Progenitor cell of endocrine pancreas (in vitro differentiated cells): ENCODE measurements at places on chromosomes 3 and 15.
A peak's percentile ranks its signal among the peaks of the same experiment; 100 is the strongest.

DNA sequence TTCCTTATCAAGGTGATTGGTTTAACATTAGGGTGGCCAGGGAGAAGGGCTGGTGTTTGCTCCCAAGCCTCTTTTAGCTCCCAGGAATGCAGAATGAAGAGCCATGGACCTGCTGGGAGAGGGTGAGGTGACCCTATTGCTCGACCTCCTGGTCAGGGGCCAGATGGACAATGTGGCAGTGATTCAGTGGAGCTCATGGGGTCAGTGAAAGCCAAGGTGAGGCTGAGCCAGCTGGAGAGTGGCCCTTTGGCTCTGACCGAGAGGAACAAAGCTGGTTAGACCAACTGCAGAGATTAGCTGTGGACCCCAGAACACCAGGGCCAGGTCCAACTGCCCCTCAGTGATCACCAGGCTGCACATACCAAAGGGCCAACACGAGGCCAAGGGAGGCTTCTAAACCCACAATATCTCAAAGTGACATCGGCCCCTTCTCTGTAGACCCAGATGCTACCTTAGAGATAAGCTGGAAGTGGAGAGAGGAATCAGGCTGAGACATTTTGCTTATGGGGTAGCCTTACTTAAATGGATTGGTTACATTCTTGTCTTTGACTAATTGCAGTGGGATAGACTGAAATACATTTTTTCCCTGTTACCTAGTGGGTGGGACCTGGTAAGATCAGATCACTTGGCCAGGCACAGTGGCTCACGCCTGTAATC is 15.8 kb upstream of the BTBD1 start:
- no peak for DNase-seq

DNA sequence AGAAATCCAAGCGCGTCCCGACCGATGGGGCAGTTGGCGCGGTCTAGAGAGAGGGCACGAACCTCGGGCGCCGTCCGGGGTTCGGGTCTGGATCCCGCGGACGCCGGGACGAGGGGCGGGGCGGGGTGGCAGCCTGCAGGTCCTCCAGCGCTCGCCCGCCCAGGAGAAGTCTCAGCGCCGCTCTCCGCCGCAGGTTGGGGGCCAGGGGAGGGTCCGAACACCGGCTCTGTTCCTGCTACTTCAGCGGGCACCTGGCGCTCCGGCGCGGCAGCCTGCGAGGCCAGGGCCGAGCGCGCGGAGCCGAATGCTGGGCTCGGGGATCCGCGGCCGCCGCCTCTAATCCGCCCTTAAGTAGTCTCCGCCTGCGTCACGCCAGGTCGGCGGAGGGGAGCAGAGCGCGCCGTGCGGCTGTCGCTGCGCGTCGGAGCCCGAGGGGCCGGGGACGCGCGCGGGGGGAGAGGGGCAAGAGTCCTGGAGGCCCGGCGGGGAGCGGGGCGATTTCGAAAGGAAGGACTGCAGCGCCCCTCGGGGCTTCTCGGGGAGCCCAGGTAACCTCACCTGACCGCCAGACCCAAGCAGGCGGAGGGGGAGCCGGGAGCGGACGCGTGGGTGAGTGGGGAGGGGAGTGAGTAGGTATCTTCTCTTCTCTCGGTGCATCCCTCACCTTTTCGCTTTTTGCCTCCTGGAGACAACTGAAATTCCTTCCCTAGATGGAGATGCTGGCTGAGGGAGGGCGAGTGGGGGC is at the start of gene GJD2:
Gene GJD2 (minus strand): TSS at position 325 of the 745 bp plus-strand sequence. CDS start 510 bp downstream, outside the sequence.
- peak; percentile 27 for DNase-seq

DNA sequence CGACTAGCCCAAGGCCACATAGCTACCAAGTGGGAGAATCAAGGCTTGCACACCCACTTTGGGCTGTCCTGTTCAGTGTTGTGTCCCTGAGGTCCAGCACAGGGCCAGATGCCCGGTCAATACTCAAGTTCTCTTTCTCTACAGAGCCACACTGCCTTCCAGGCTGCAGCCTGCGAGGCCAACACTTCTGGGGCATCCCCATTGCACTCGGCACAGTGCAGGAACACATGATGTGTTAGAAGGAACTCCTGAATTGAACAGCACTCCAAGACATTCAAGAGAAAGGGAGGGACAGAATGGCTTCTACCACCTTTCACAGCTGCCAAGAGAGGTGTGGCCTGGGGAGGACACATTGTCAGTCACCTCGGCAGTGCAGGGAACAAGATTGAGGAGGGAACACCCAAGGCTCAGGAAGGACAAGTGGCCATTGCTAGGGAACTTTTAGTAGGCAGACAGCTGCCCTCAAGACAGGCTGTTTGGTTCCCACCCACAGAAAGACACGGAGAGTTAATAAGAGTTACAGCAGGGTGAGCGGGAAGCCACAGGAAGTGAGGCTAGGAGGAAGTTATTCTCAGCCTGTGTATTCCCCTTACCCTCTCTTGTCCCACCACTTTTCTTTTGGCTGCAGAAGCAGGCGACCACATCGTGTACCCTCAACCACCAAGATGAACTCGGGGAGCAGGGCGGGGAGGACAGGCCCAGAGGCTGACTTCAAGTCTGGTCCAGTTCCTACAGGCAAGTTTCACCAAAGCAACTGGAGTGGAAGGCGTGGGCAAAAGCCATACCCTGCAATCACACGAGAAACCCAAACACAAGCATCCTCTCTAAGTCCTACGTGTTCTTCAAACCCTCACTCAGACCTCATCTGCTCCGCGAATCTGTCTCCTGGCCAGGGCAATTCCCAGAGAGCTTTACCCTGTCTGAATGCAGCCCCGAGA is 69.4 kb downstream of the SRGAP3 start:
- no peak for DNase-seq

- no peak for DNase-seq
Observed at GRCh38 chr3:101667331-101667730, 9.6 kb downstream of the ZBTB11 start.

DNA sequence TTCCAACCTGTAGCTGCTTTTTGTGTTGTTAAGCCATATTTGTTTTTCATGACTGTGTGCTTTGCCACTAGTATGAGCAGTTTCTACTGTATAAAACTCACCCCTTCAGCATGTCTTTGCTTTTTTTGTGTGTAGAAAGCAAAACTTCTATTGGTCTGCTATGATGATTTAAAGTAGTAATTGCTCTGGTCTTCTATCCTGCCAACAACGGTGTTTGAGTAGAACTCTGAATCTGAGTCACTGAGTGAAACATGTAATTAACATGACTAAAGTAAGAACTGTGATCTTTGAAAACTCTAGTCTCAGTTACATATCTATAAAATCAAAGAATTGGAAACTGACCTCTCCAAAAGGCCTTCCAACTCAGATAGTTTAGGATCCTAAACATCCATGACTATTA is 133.6 kb downstream of the TPRG1 start:
- no peak for DNase-seq

DNA sequence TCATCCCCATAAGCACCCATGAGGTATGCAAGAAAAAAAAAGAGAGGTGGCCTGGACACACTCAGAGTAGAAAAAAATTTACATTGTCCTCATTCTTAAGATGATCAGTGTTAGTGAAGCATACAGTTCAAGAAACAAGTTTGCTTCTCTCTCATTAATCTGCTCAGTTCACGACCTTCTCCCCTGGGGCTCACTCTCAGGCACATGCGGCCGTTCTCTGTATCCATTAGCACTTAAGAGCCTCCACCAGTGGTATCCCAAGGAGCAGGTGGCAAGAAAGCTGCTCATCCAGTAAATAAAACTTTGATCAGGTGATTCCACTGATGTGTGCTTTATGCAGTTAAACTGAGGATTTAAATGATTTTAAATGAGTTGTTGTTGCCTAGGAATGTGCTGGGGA is 57.4 kb downstream of the ARHGAP31 start:
- DNase-seq: no peak

DNA sequence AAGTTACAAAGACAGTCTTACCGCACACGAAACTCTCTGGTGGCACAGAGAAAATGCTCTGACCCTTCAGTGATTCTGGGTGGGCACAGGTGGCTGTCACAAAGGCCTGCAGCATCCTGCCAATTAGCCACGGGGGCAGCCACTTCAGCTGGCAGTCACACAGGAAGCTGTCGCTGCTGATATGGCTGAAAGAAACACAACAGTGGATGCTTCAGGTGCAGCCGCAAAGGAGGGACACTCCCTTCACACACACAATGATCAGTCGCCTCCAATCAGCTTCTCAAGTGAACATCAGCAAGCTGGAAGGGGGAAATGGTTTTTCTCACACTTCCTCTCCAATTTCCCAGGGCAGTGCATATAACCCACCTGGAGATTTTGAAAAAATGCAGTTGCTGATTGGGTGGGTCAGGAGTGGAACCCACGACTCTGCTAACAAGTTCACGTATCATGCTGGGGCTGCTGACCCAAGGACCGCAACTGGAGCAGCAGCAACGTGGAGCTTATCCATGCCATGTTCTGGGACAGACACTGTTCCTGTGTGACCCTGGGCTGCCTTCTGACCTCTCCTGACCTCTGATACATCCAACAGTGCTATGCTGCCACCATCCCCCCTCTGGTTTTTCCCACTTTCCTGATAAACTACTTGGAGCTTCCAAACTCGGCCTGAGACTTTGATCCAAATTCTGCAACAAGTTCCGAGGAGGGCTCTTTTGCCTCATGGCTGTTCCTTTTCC is 106.6 kb downstream of the LRIG1 start:
- no peak for DNase-seq

DNA sequence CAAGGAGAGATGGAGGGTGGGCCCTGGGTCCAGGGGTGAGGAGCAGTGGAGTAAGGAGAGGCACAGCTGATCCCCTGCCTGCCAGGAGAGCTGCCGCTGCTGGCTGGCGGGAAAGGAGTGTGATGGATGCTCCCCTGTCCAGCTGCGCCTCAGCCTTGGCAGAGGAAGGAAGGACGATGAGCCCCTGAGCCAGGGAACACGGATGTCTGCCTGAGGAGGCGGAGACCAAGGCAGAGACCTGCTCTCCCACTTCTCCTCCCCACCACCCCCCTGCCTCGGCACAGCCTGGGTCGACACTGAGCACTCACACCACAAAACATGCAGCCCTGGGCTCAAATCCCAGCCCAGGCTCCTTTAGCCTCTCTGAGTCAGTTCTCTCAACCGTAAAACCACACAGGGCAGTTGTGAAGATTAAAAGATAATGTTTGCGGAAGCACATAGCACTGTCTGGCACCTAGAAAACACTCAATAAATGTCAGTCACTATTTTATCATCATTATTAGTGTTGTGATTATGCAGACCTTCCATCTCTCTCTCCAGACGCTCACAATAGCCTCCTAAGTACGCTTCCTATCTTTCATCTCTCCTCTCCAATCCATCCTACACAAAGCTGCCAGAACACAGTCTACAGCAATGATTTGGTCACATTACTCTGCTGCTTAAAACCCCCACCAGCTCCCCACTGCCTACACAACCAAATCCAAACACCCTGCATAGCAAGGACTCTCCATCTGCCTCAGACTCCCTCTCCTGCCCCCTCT is 52.2 kb downstream of the SEMA5B start:
- no peak for DNase-seq

DNA sequence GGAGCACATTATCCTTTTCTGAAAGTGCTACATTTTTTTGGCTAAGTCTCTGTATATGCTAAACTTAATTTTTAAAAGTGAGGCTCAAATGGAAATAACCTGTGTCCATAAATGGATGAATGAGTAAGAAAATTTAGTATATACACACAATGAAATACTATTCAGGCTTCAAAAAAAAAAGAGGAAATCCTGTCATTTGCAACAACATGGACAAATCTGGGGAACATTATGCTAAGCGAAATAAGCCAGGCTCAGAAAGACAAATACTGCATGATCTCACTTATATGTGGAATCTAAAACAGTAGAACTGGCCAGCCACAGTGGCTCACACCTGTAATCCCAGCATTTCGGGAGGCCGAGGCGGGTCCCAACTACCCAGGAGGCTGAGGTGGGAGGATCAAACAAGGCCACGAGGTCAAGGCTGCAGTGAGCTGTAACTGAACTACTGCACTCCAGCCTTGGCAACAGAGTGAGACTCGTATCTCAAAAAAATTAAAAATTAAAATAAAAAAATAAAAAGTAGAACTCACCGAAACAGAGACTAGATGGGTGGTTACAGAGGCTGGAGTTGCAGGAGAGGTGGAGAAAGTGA is 25.8 kb downstream of the CCDC12 start:
- no peak for DNase-seq

- DNase-seq: no peak
Observed at GRCh38 chr15:41512940-41513505, 604 bp downstream of the LTK start.

DNA sequence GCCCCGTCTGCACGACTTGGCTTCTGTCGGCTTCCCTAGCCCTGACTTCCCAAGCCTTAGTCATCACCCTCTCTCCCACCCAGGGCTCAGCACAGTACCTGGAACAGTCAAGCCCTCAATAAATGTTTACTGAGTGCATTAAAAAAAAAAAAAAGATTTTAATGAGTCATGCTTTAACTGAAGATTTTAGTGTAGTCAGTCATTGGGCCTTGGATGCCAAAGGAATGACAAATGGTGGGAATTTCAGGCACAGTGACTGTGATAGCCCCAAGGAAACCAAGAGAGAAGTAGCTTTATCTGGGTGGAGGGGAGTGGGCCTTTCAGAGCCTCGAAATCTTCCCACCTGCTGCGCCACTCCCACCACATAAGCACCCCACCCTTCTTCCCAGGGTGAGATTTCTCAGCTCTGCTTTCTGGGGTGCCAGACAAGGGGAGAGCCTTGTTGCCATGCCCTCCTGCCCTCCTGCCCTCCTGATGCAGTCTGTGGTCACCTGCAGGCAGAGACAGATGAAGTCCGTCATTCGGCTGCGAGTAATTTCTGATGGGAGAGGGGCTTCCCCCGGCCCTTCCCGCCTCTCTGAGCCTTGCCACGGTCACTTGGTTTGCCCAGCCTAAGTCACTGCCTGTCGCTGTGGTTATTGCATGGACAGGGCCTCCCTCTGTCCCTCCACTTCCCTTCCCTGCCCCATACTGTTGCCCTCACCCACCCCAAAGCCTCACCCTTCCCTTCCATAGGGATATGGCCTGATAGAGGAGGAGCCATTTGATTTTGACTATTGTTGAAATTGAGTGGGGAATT is 41.8 kb downstream of the SMAD3 start:
- DNase-seq: no peak
